ENCODE measurements at places on chromosomes 2 and 18.

DNA sequence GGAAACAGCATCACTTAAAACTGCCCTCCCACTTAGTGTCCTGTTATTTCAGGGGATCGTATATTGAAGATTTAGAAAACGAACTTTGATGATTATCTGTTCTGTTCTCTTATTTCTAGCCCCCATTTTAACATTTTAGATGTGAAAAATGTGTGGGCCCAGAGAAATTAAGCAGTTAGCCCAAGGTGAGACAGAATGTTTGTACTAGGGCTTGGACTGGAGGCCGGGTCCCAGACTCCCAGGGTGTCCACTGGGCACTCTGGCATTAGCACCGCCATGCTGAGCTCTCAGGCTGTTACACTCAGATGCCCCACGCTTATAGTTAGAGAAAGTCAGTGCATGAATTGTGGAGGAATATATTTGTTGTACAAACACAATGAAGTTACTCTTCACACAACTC lies 5.5 kb upstream of the RAX start:
- no peak for DNase-seq

DNA sequence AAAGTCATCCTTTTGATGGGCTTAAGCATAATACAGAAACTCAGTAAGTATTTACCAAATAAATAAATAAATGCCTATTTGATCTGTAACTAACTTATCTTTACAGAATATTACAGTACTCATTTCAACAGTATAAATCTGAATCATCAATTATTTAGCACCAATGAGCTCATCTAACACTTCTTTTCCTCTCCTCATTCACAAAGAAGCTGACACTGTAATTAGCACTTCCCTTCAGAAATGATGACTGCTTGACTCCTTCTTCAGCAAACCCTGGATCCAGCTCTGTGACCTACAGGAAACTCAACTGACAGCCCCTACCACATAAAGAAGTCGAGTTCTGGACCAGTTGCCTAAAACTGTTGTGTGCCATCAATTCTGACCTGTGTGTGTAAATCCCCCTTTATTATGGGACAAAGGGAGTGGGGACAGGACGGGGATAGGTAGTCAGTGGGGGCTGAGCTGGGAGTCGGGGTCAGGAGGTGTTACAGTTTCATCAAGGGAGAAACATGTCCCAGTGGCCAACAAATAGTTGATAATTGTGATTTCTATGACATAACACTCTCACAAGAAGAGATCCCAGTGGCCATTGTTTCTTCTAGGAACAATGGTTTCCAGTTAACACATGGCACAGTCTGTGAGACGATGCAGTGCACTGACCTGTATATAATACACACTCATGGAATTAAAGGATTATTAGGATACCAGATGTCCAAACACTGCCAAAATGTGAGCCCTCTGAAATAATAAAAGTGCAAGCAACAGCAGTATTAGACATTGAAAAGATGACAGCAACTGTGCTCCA lies 68.7 kb downstream of the STK39 start:
- no peak for DNase-seq

DNA sequence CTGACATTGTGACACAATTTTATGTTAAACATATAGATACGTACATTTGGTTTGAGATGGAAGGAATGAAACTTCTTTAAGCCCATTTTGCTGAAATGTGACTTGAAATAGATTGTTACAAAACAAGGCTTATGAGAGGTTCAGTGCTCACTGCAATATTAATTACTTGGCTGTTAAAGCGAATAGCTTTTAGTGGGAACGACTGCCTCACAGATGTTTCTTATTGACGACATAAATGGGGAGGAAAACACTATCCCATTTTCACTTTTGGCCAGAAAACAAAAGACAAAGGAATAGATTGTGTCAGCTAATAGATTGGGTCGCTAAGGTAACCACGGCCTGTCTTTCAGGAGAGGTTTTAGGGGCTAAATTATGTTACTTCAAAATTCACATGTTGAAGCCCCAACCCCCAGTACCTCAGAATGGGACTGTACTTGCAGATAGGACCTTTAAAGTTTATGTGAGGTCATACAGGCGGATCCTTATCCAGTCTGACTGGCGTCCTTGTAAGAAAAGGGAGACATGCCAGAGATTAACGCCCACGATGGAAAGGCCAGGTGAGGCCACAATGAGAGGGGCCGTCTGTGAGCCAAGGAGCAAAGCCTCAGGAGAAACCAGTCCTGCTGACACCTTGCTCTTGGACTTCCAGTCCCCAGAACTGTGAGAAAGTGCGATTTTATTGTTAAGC lies 10.8 kb downstream of the INPP1 start:
- DNase-seq: no peak

DNA sequence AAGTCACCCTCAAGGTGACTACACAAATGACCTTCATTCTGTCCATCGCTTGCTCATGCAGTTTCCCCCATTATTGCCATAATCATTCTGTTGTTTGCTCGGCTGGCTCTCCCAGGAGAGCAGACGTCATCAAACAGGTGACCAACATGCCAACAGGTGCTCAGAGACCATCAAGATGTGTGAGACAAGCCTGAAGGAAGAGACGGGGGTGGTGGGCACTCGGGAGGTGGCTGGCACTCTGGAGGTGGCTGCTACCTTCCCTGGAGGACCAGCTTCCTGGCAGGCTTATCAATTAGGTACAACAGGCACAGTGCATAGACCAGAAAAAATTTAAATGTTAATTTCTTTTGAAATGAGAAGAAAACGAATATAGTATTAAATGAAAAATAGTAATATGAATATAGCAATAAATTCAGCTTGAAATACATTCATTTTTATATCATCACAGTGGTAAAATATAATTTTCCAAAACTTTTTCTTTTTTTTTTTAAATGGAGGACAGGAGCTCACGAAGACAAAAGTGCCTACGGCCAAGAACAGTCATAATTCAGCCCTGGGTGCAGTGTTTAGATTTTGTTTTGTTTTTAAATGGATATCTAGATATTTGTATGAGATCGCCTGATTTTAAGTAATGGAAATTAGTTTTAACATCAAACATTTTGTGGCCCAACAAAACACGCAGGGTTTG lies 16.9 kb upstream of the HAAO start:
- DNase-seq: no peak

DNA sequence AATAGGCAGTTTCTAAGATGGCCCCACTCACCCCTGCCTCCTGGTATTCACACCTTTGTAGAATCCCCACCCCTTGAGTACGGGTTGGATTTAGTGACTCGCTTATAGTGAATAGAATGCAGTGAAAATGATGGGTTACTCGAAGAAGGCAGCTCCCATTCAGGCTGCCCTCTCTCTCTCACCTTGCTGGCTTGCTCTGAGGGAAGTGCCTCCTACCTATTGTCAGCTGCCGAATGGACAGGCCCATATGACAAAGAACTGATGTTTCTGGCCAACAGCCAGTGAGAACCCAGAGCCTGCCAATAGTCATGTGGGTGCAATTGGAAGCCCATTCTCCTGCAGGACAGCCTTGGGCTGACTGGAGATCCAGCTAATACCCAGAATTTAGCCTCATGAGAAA lies 22.1 kb upstream of the RNF103 start:
- DNase-seq: no peak

DNA sequence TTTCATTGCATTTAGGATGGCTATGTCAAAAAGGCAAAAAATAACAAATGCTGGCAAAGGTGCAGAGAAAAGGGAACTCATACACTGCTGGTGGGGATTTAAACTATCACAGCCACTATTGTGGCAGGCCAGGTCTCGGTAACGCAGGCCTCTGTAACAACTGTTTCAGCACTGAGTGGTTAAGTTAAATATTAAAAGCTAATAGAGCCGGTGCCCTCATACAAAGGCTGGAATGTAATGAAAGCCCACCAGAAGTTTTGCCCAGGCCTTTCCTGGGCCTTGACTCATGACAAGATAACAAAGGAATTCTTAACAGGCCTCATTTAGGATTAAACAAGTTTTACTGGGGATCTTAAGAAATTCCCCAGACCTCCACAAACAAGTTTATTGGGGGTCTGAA lies 10.7 kb downstream of the MERTK start:
- no peak for DNase-seq

DNA sequence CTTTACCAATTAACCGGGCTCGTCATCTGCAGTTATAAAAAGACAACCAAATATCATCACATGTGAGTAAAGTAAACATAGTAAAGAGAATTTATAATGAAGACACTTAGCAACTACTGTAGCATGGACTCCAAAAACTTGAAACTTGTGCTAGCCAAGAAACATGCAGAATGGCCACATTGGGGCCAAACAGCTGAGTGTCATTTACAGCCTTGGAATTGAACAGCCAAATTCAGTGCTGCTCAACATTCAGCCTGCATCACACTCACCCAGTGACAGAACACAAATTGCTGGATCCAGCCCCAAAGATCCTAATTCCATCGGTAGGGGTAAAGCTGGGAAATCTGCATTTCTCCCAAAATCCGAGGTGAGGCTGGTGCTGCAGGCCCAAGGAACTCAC lies 224.8 kb upstream of the GYPC start:
- no peak for DNase-seq

DNA sequence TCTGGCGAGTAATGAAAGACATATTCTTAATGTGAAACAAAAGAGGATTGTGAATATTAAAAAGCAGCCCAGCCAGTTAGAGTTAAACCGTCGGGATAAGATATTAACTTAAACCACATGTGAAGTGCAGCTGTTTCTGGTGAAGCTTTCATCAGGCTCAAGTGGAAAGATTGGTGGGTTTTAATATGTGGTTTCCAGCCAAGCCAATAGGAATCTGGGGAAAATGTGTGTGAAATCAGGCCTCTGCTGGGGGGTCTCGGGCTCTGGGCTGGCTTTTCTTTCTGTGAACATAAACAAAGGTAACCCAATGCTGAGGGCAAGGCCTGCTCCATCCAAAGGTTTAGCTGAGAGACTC lies 279.6 kb downstream of the SLC4A3 start:
- DNase-seq: no peak

DNA sequence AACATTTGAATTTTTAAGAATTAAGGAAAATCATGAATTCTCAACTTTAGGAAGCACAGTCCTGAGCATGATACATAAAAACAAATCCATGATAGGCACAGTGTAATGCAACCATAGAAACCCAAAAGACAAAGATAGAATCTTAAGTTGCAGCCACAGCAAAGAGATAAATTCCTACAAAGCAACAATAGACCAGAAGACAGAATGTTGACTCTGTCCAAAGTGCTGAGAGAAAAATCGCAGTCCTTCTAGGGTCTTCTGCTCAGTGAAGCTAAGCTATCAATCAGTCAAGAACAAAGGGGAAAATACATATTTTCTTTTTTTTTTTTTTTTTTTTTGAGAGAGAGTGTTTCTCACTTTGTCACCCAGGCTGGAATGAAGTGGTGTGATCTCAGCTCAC lies 22.0 kb upstream of the FHOD3 start:
- no peak for DNase-seq

- no peak for DNase-seq
Measured at GRCh38 chr2:241742320-241742939, 8.0 kb downstream of the D2HGDH start.

- DNase-seq: no peak
Measured at GRCh38 chr2:135603543-135603942, 72.3 kb downstream of the R3HDM1 start.

DNA sequence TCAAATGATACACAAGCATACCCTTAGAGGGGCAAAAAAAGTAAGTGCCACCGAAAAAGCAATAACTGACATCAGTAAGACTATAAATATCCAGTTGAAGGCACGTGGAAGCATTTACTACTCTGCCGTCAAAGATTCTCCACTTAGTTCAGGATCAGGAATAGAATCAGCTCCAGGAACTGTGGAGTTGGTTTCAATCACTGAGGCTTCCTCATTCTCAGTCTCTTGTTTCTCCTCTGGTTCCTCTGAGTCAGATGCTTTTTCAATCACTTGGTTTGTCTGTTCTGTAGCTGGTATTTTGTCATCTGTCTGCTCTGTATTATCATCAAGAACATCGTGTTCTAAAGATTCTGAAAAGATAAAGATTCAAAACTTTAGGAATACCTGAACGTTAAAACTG lies 72.2 kb downstream of the LNPK start:
- peak; percentile 75 for DNase-seq

- DNase-seq: peak; percentile 56
Measured at GRCh38 chr2:96891591-96892333, 21.9 kb upstream of the SEMA4C start.

- DNase-seq: no peak
Measured at GRCh38 chr18:10687161-10687925, 161.5 kb downstream of the NAPG start.

DNA sequence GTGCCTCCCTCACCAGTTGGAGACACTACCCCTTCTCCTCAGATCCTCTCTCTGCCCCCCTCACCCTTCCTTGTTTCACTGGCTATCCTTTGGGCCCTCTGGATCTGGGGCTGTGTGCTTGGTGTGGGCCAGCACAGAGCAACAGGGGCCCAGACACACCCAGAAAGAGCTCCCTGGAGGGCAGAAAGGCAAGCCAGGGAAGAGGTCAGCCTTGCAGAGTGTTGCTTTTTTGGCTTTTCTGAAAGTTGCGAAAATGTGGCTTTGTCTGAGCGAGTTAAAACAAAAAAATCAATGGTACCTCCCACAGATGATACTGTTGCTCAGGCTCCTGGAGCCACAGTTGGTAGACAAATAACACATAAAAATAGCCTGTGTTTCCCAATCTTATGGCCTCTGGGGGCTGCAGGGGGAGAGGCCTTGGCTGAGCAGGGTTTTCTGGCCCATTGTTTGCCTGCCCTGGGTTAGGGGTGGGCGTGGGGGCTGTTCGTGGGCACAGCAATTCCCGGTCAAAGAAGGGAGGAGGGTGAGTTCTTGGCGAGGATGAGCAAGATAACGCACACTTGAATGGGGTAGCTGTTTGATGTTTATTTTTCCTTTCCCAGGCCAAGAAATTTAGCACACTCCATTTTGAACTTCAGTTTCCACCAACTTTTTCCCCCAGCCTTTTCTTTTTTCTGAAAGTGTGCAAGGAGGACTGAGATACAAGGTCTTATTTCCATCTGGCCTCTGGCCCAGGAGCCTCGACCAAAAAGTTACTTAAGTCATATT lies 167.0 kb upstream of the HAAO start:
- DNase-seq: peak; percentile 27

DNA sequence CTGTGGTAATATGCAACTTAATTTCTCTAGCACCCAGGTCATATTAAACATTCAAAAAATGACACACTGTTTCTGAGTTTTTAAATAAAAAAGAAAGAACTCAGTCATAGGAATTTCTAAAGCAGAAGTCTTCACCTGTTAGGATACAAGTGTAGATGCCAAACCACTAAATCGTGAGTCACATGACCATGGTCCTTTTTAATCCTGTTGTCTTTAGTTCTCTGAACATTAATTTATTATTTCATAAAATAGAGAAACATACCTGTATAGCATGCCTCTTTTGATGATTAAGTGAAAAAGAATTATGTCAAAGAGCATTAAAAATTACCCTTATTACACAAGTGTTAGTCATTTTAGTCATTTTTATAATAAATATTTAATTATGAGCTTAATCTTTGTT lies 398.8 kb downstream of the CCDC85A start:
- no peak for DNase-seq

- DNase-seq: peak; percentile 76
Measured at GRCh38 chr18:77069931-77070330, 62.7 kb downstream of the MBP start.

GRCh38 chr2:25899404-25899970 lies 21.2 kb upstream of the ASXL2 start:
- no peak for DNase-seq

GRCh38 chr2:241902357-241902991 lies 32.9 kb downstream of the RTP5 start:
- DNase-seq: no peak

Data from iris pigment epithelial cell (primary cell).